Stimulated activated CD4-positive, alpha-beta T cell treated with anti-CD3 and anti-CD28 coated beads, Interleukin-1b, Interleukin-23, amount 100 ng/mL, for 1 hour (primary cell): ENCODE measurements at places on chromosomes 11 and 22.

GRCh38 chr22:27023591-27023990, 366.2 kb downstream of the MIAT start:
- DNase-seq: no peak

DNA sequence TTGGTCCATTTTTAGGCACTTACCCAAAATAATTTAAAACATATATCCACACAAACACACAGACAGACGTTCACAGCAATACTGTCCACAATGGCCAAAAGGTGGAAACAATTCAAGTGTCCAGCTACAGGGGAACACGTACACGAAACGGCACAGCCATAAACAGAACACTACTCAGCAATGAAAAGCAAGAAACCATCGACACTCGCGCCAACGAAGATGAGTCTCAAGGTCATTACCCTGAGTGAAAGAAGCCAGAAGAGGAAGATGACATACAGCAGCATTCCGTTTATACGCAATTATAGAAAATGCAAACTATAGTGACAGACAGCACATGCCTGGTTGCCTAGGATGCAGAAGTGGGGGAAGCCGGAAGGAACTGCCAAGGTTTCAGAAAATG, 13.4 kb upstream of the COMT start:
- no peak for DNase-seq

- DNase-seq: no peak
Measured at GRCh38 chr11:64638018-64638665, 47.1 kb downstream of the SLC22A12 start.

- DNase-seq: no peak
Measured at GRCh38 chr11:109196016-109196415, 226.0 kb upstream of the C11orf87 start.

GRCh38 chr11:15150507-15150906, 35.8 kb downstream of the INSC start:
- no peak for DNase-seq

DNA sequence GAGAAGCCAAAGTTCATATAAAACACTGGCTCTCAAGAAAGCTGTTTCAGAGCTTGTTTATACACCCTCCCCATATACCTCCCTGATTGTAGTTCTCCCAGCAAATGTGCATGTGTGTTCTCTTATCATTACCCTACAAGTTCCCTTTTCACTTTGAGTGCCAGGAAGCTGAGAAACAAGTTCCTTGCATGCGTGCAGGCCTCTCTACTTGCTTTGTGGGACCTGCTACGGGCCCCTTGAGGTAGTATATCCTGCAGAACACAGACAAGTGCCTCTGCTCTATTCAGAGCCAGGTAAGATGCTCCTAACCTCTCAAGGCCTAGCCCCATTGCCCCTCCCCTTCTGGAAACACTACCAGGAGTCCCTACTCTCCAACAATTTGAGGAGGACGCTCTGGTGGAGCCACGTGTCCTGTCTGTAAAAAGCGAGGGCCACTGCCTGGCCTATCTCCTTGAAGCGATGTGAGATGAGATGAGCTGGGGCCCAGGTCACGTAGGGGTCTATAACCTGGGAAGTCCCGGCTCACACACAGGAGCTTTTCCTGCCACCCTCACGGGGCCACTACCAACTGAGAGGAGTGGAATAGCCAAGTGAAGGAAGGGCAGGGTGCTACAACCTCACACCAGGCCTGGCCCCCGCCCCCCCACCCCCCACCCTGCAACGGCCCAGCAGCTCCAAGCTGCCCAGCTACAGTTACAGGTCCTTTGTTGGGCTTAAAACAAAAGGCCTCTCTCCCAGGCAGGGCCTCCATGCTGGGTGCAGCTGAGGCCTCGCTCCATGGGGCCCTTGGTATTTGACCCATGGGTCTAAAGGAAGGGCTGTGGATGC, 2.6 kb upstream of the ATP5MGL start:
- no peak for DNase-seq

- DNase-seq: no peak
Measured at GRCh38 chr11:8015753-8016239, 28.7 kb downstream of the EIF3F start.

GRCh38 chr11:120561286-120561685, 49.7 kb downstream of the GRIK4 start:
- DNase-seq: no peak

- DNase-seq: no peak
Measured at GRCh38 chr22:47134222-47134621, 371.8 kb downstream of the TBC1D22A start.

DNA sequence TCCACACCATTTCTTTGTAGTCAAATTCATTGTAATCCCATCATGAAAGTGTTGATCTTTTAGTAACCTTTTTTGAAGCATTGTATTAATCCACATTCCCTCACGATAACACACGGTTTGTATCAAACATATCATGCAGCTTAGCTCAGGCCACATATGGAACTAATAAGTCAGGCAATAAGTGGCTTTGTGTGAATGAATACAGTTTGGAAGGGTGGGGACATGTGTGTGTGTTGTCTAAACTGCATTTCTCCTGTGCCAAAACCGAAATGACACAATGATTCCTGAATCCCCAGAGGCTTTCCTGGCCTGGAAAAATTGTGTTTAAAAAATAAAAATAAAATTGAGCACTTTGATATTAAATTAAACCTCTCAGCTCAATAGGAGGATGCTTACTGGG, 98.3 kb downstream of the WNT11 start:
- no peak for DNase-seq

- DNase-seq: no peak
Measured at GRCh38 chr11:134513585-134514120, 101.6 kb upstream of the B3GAT1 start.

GRCh38 chr11:23314162-23314561, 453.9 kb upstream of the CCDC179 start:
- no peak for DNase-seq

- no peak for DNase-seq
Measured at GRCh38 chr11:106470230-106470629, 392.8 kb downstream of the AASDHPPT start.

- DNase-seq: no peak
Measured at GRCh38 chr11:61706452-61707400, 26.5 kb downstream of the DAGLA start.

DNA sequence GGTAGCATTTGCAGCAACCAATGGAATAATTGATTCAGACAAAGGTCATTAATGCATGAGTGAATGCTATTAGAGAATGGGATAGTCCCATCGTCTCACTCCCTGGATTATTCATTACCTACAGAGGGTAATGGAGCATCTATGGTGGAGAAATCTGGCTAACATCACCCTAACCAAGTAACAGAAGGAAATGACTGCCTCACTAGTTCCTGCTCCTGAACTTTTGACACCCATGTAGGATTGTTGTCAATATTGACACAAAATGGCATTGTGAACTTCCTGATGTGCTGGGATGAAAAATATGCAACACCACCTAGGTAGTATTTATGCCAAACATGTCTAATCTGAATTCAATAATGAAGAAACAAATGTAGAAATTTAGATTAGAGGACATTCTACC, 44.0 kb upstream of the KIRREL3 start:
- no peak for DNase-seq
